ENCODE measurements at places on chromosomes 12 and 14.

DNA sequence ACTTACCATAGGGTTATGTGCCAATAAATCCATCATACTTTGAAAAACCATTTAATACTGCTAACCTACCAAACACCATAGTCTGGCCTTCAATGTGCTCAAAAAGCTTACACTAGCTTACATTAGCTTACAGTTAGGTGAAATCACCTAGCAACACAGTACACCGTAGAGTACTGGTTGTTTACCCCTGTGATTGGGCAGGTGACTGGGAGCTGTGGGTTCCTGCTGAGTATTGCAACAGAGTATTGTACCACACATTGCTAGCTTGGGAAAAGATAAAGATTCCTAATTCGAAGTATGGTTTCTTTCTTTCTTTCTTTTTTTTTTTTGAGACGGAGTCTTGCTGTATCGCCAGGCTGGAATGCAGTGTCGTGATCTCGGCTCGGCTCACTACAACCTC is 5.6 kb downstream of the ATP5MC2 start:
- DNase-seq, result no peak

GRCh38 chr12:48981757-48982157 is 3.6 kb downstream of the WNT1 start:
- DNase-seq, result no peak

DNA sequence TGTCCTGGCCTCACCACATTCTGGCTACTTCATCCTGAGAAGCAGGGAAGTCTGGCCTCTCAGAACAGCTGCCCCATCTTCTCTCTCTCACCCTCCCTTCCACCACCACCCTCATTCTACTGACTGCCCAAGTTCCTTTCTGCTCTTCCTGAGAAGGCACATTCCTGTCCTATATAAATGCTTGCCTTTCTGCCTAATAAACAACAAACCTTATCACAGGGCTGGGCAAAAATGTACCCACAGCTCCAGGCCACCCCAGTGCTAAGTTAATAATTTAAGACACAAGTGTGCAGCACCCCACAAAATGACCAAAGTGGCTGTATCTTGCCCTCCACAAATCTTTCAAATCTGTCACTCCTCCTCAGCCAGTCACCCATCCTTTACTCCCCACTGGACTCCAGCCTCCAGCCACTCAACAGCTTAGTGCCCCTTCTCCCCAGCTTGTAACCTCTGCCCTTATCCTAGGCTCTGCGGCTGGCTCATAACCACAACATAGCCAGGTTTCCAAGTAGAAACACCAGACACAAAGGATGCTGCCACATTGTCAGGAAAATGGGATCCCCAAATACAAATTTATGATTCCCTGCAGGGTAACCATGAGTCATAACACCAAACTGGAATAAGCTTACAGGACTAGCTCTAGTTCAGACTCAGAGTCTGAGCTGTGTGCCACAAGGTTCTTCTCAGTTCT is 15.0 kb downstream of the OXA1L start:
- DNase-seq, result no peak

DNA sequence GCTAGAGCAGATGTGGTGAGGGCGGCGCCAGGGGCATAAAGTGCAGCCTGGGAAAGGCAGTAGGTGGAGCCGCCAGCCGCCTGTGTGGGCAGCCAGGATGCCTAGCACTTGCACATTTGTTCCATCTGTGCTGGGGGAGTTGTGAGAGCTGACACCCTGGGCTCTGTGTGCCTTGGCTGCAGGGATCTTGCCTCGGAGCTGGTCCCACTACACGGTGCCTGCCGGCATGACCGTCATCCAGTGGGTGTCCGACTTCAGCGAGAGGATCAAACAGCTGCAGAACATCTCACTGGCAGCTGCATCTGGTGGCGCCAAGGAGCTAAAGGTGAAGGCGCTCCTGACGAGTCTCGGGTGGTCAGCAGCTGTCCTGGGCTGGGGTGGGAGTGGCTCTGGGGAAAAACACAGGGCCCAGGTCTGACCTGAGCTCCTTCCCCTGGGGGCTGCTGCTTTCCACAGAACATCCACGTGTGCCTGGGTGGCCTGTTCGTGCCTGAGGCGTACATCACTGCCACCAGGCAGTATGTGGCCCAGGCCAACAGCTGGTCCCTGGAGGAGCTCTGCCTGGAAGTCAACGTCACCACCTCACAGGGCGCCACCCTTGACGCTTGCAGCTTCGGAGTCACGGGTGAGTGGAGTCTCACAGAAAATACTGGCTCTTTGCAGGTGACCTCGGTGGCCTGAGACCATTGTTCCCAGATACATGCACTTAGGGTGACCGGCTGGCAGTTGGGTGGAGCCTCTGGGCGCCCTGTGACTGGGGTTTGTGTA is 37.4 kb downstream of the HSP90AA1 start:
- DNase-seq, result no peak

- DNase-seq, result no peak
These were observed 42.6 kb upstream of the KRR1 start for GRCh38 chr12:75553836-75554555.

- DNase-seq, result no peak
These were observed 41.0 kb upstream of the RGS6 start for GRCh38 chr14:71891185-71891584.

DNA sequence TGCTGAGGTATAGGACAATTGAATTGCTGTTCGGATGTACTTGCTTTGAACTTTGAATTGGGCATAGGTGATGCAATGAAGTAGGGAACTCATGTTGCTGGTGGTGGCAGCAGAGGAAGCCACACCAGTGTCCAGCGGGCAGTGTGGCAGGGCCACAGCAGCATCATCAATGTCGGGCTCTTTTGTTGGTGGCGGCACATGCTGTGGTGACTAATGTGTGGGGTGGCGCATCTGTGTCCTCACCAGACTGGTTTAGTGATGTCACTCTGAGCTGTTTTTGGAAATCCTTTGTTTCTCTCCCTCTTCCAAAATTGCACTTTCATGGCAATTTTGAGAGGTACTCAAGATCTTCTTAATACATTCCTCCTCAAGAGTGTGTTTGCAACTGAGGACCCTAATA is 187.6 kb downstream of the ETNK1 start:
- DNase-seq, result no peak
